ENCODE measurements at places on chromosomes 2 and 18.

DNA sequence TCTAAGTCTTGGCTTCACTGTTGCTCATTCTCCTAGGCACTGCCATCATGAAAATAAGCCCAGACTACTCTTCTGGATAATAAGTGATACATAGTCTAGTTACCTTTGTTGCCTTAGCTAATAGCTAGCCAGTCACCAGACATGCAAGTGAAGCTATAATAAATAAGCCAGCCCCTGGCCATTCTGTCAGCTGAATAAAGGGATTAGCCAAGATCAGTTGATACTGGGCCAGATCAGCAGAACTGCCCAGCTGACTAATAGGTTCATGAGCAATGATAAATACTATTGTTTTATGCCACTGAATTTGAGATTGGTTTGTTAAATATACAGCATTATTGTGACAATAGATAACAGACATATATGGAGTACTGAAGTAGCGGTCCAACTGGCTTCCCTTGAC lies 8.0 kb upstream of the C2orf69 start:
- DNase-seq: no peak

GRCh38 chr2:202508686-202509085 lies 126.1 kb upstream of the FAM117B start:
- DNase-seq: no peak

- no peak for DNase-seq
Measured at GRCh38 chr2:8502316-8502715, 179.5 kb upstream of the ID2 start.

- DNase-seq: no peak
Measured at GRCh38 chr2:136006658-136007057, 21.2 kb upstream of the DARS1 start.

- no peak for DNase-seq
Measured at GRCh38 chr18:11553098-11553940, 56.1 kb upstream of the SLC35G4 start.

DNA sequence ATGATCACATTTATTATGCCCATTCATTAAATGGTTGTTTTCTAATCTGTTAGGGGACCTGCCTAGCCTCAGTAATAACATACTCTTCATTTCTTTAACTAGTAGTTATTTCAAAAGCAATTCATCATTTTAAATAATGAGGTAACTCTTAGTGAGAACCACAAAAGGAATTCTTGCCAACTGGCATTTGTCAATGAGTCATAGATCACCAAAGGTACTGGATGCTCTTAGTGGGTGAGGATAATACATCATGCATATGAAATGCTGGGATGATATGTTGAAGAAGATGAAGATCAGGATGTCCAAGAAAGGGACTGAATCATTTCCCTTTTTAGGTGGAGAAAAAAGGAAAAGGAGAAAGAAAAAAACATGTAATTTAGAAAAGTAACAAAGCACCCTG lies 826.2 kb upstream of the DDX18 start:
- no peak for DNase-seq

- DNase-seq: no peak
Measured at GRCh38 chr2:237501892-237502513, 15.0 kb downstream of the MLPH start.
